ENCODE measurements at places on chromosomes 1 and 21. TPM values are rescaled to one million over a fixed set of nuclear protein-coding genes. Genes with fewer than 3 reads are reported as not detected.
A peak's percentile ranks its signal among the peaks of the same experiment; 100 is the strongest.

DNA sequence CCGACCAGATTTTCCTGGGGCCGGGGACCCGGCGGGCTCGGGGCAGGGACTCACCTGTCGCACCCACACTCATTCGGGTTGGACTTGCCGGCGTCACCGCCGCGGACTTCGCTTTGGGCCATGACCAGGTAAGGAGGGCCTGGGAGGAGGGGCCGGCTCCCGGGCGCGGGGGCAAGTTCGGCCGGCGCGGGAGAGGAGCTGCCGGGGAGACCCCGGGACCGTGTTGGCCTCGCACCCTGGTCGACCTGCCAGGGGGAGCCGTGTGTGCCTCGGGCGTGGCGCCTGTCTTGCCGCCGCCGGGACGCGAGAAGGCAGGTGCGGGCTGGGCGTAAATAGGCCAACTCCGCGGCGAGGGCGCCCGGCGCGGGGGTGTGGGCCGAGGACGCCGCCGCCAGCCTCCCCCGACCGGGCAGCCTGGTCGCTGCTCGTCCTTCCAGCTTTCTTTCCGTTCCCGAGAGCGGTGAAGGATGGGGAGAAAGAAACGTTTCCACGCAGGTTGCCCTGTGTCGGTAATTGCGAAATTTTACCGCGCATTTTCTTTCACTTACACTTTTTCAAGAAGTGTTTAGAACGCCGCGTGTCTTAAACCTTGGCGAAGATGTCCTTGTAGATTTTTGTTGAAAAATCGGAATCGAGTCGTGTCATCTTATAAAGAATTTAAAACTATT is 558 bp downstream of the USP1 start:
- DNase-seq: no peak

GRCh38 chr1:87902830-87903229 is 574.1 kb downstream of the LMO4 start:
- peak; percentile 73 for DNase-seq

DNA sequence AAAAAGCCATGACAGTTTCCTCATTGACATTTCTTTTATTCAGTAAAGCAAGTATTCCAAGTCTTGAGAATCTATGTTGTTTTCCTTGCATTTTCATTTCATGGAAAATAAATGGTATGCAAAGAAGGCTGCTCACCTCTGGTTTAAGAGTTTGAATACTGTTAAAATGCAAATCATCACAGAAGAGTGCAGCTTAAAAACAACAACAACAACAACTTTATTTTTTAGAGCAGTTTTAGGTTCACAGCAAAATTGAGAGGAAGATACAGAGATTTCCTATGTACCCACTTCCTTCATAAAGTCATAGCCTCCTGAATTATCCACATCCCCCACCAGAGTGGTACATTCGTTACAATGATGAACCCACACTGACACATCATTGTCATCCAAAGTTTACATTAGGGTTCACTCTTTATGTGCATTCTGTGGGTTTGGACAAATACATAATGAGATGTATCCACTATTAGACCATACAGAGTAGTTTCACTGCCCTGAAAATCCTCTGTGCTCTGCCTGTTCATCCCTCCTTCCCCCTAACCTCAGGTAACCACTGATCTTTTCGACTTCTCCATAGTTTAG is 39.2 kb downstream of the CD2 start:
- DNase-seq: no peak

The FAM3B gene
- total RNA-seq: not detected

- DNase-seq: peak; percentile 90
Measured at GRCh38 chr1:207336559-207337467, 15.3 kb downstream of the CD55 start.

The TAL1 gene
- not detected for total RNA-seq

The CNKSR1 gene
- 0.28 TPM for total RNA-seq

The AKT3 gene
- total RNA-seq: 30.0 TPM

GRCh38 chr1:85134583-85135391 is 66.0 kb downstream of the SYDE2 start:
- peak; percentile 86 for DNase-seq

- no peak for DNase-seq
Measured at GRCh38 chr21:25029580-25029979, 577.7 kb downstream of the MRPL39 start.

GRCh38 chr1:161226759-161227158 is 899 bp downstream of the TOMM40L start:
- DNase-seq: no peak
